Hypothalamus (tissue), 51 donors: ENCODE measurements at places on chromosomes 11 and 22.
A peak's percentile ranks its signal among the peaks of the same experiment; 100 is the strongest.

DNA sequence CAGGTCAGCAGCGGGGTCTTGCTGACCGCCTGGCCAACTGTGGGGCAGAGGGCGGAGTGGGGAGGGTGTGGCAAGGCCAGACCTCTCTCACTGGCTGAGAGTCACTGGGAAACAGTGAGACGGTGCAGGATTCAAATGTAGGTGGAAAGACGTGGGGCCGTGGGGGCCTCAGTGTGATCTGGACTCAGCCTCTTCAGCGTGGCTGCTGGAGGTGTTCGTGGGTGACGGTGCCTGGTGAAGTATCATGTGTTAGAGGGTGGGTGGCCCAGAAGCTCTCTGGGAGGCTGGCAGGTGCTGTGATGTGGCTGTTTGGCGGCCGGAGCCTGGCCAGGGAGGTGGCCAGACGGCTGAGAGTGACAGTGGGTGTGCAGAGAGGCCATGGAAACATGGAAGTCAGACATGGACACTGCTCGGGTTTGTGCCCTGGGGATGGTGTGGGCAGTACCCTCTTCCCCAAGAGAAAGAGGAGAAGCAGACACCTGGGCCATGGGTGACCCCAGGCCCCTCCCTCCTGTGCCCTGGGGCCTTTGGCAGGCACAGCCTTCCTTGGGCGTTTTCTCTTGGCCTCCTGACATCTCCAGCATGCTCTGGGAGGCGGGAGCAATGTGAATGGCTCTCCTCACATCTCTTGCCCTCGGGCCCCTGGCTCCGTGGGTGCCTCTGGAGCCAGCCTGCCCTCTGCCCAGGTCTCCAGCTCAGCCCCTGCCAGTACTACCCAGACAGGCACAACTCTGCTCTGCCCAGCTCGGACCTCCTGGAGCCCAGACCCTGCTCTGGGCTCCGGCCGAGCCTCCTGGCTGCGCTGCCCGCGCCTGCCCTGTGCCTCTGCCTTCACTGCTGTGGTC, 10.1 kb upstream of the ACR start:
- DNase-seq, result no peak

GRCh38 chr11:110491577-110492320, 62.0 kb downstream of the FDX1 start:
- no peak for DNase-seq

DNA sequence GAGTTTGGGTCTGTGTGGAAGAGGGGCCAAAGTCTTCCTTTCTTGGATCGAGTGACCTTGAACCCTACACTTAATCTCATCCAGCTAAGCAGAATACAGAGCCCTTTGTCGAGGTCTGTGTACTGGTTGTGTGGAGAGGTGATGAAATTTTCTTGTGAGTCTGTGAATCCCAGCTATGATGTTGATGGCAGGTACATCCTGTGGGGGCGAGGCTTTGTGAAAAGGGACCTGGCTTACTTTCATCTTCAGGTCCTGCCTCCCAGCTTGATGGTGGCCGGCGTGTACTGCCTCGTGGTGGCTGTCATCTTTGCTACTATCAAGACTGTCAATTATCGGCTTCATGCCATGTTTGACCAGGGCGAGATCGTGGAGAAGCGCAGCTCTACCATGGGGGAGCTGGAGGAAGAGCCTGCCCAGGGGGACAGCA, 1.0 kb downstream of the PCNX3 start:
- no peak for DNase-seq

GRCh38 chr22:40055143-40055883, 60.6 kb downstream of the FAM83F start:
- no peak for DNase-seq

DNA sequence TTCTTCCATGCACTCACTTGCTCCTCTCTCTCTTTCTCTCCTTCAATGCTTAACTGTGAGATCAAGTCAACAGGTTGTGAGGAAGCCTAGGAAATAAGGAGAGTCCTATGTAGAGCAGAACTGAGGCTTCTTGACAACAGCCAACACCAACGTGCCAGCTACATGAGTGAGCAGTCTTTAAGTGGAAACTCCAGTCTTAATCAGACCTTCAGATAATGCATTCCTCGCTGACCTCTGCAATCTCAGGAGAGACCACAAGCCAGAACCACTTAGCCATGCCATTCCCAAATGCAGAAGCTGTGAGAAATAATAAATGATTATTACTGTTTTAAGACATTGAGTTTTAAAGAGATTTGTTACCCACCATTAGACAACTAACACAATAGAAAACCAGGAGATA, 6.1 kb upstream of the TEAD1 start:
- DNase-seq, result no peak

GRCh38 chr11:2557381-2557780, 112.6 kb downstream of the KCNQ1 start:
- DNase-seq, result no peak

- DNase-seq, result no peak
These were observed 9.2 kb upstream of the MICALL1 start for GRCh38 chr22:37896939-37897338.

DNA sequence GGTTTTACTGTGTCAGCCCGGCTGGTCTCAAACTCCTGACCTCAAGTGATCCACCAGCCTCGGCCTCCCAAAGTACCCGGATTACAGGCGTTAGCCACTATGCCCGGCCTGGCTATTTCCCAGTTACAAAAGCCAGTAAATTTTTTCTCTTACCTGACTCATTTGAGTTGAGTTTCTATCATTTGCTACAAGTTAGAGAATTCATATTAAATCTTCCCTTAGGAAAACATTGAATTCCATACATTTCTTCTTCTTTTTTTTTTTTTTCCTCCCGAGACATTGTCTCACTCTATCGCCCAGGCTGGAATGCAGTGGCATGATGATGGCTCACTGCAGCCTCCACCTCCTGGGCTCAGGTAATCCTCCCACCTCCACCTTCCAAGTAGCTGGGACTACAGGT, 26.0 kb downstream of the CHEK2 start:
- no peak for DNase-seq

GRCh38 chr22:19971276-19972124, 29.9 kb upstream of the TXNRD2 start:
- DNase-seq, result no peak

GRCh38 chr11:29119707-29120618, 896.9 kb downstream of the KCNA4 start:
- DNase-seq, result no peak

- DNase-seq, result no peak
These were observed 48.4 kb downstream of the CD6 start for GRCh38 chr11:61019832-61020405.

GRCh38 chr11:21053466-21053865, 384.1 kb downstream of the NELL1 start:
- no peak for DNase-seq

DNA sequence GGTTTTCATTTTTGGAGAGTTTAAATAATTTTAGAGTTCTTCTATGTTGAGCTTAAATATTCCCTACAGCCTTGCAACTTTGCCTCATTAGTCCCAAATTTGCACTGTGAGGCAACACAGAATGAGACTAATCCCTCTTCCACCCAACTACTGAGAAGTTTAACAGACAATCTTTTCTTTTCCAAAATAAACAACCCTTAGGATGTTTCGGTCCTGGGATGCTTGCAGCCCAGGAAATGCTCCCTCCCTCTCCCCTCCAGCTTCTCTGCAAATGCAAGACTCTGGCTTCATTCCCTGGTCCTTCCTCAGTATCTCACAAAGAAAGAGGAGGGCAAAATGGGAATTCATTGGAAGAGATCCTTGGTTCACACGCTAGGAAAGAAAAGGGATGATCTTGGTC, 222.5 kb downstream of the ST3GAL4 start:
- DNase-seq, result no peak

GRCh38 chr11:64660205-64660604, 62.8 kb downstream of the NRXN2 start:
- DNase-seq, result no peak

DNA sequence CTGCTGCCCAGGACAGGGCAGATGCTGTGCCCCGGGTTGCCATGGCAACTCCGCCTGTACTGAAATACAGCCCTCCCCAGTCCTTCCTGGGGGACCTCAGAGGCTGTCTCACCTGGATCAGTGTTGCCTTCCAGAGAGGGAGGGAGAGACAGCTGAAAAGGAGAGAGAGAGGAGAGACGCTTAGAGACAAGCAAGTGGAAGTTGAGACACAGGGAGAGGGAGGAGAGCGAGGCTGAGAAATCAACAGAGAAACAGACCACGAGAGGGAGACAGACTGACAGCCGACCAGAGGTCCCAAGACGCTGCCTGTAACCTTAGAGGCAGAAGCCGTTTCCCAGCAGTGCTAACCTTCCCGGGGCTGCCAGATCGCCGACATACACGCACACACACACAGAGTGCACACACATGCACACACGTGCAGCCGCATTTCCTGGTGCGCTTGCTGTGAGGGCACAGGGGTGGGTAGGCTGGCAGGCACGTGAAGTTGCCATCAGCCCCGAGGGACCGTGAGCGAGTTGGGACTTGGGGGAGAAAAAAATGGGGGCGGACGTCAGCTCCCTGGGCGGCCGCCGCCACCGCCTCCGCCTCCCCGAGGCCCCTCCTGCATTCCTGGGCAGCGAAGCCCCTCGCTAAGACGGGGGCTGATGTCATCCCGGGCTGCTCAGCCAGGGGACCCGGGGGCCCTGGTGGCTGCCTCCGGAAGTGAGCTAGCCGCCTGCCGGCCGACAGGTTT, 88.6 kb upstream of the CRYBB3 start:
- peak; percentile 66 for DNase-seq

- DNase-seq, result no peak
These were observed 48.4 kb downstream of the DBX1 start for GRCh38 chr11:20111871-20112270.

DNA sequence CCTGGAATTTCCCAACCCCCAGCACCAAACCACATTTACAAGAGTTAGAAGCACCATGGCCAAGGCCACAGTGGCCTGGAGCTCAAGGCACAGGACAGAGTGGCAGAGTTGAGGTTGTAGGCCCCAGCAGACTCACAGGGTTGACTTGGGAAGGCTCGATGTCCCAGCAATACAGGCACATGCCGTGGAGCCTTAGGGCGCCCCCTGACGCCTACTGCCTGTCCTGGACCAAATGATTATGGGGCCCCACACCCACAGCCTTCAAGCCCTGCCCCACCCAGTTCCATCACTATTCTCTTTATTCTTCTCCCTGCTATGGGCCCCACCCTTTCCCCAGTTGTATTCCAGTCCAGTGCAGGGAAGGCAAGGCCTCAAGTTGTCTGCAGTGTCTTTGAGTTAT, at the start of gene CCDC179:
TSS of gene CCDC179 (minus strand) at position 234 of the 400 bp plus-strand sequence. CDS start at position 181, 53 bp downstream.
- no peak for DNase-seq

DNA sequence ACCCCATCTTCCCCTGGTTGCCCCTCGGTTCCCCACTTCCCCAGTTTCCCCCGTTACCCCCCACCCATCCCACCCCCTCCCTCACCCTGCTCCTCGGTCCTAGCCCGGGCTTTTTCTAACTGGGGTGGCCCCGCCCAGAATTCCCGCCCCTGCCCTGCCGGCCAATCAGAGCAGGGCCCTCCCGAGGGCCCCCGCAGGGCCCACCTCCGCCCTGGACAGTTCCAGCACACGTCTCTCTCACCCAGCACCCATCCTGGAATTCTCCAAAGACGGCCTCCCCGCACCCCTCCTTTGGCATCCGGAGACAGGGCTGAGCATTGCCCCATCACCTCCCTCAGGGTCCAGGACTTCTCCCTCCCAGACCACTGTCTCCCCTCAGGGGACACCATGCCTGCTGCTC, at the start of gene H19:
TSS of gene H19 (minus strand) at position 88 of the 400 bp plus-strand sequence.
- DNase-seq, result no peak
